GM13977 (cell line): ENCODE measurements at places on chromosomes 5 and 9.
A peak's percentile ranks its signal among the peaks of the same experiment; 100 is the strongest.

- DNase-seq = peak; percentile 69
Measured at GRCh38 chr5:137320056-137321045, 178.8 kb downstream of the SPOCK1 start.

DNA sequence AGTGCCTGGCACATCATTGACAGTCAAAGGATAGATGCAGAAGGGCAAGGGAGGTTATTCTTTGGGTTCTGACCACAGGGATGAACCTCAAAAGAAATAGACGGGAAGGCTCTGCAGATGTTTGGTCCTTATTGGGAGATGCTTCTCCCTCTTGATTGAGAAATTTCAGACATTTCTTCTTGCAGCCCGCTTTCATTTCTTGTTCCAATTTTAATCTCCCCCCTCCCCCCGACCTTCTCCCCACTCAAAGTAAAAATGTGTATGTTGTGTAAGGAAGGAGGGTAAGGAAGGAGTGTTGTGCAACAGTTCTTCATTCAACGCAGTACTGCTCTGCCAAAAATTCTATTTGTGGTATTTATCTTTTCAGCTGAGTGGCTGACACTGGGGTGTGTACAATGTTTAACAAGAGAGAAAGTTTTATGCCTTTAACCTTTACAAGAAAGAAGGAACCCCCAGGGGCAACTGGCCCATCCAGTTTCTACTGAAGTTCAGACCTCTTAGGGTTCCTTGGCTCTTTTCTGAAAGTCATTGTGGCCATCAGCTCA is 46.3 kb upstream of the TNFSF15 start:
- DNase-seq = no peak

DNA sequence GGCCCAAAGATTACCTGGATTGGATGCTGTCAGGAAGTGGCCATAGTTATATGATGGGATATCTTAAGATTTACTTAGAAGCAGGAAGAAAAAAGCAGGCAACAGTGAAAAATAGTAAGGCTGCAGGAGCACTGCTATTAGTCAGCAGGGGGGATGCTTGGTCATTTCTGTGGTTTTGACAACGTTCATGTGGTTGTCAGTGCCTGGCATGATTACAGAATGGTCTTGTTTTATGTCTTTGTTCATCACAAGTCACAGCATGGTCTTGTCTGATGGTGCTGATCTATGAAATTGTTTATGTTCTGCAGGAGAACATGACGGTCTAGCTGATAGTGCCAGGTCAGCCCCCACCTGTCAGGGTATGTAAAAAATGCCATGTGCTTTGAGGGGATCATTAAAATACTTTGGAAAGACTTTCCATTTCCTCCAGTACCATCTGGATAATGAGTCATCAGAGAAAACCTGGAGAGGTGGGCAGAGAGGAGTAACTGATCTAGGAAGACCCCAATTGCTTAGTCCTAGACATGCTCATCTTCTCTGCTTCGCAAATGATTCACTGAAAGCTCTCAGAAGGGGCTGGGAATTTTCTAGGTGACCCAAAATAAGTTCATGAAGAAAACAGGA is 48.5 kb downstream of the PLGRKT start:
- DNase-seq = peak; percentile 23

DNA sequence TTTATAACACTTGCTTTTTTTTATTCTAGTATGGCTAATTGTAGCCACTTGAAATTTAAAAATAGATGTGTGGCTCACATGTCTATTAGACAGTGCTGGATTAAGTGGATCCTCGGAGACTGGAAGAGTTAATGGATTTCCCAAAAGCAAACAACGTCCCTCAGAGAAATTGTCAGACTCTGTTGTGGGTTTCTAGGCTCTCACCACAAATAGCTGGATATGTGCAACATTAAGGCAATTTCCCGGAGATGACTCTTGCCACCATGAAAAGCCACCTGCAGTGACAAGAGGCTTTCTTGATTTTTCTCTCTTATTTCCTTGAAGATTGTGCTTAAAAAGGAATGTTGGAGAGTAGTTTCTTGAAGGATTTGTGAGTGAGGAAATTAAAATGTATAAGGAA is 43.2 kb downstream of the TMEM167A start:
- no peak for DNase-seq

- DNase-seq = no peak
Measured at GRCh38 chr9:101536938-101537337, 3.3 kb downstream of the RNF20 start.

GRCh38 chr5:99614888-99615287 is 686.1 kb upstream of the CHD1 start:
- DNase-seq = no peak

- no peak for DNase-seq
Measured at GRCh38 chr5:6379246-6379645, 899 bp upstream of the MED10 start.

DNA sequence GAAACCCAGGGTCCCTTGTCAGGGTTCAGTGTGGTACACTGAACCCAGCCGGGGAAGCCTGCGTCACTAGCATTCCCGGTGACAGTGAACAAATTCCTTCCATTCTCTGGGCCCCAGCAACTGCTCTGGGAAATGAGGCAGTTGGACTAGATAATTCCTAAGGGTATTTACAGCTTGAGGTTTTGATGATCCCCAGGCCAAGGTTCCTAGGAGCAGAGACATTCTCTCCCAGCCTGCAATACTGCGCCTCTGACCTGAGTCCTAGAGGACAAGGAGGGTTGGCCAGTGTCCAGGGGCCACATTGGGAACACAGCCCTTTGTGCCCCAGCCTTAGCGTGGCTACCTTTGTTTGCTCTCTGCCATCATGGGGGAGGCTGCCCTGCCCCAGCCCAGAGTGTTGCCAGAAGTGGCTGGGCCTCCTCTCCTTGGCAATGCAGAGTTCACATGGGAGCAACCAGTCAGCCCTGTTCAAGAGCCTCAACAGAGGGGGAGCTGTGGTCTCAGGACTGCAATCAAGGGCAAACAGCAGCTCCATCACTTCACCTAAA is 178.2 kb downstream of the SEC61B start:
- no peak for DNase-seq

DNA sequence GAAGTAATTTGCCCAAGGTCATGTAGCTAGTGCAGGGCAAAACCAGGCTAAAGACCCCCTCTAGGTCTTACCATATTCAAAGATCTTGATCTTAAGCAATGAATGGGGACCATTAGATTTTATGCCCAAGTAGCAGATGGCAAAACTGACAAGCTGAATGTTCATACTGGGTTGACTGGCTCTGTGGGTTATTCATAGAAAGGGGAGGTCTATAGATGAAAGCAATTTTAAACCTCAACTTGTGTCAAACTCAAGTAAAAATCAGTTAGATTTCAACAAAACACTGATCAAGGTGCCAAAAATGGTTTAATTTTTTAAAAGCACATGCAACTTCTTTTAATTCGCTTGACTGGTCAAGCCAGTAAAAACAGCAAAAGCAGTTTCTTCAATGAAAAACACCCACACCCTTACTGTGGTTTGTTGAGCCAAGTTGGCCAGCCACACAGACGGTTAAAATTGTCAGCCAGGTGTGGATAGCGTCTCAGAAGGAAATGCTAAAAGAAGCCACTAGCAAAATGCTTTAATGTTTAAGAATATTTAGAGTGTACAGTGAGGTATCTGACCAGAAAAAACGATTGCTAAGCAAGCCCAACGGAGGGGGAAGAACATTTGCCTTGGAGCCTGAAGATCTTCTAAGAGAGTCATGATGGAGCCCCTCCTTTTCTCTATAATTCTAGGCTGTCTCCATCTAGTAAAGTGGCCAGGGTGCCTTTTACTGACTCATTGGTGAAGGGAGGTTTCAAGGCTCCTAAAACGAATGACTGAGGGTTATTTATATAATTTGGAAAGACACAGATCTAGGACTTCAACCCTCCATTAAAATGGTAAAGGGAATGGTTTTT is 539.6 kb upstream of the CLINT1 start:
- DNase-seq = no peak
